HT-29 (cell line): ENCODE measurements at places on chromosomes 3 and 15. TPM values are rescaled to one million over a fixed set of nuclear protein-coding genes. Genes with fewer than 3 reads are reported as not detected.
A peak's percentile ranks its signal among the peaks of the same experiment; 100 is the strongest.

DNA sequence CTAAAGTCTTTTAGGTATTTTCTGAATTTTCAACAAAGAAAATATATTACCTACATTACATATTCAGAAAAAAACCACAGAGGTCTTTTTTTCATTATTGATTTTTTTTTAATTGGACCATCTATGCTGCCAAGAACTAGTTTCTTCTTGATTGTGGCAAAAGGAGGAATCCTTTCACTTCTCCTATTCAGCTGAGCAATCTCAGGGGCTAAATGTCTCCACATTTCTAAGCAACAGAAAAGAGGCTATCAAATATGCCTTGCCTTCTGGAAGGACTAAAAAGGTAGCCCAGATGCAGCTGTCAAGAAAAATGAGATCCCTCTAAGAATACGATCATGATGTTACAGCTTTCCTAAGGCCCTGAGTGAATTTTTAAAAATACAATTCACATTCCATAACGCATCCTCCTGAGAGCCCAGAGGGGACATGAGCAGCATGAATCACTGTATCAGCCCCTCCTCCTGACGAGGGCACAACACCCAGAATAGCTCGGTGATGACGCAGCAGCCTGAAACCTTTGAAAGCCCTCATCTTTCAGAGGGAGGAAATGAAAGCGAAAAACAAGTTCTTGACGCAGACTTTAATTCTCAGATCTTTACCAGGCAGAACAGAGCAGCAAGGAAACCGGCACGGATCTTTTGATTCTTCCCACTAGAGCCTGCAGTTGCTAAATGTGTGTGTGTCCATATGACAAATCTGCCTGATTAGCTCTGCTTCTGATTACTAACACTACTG is 24.6 kb downstream of the RUBCN start:
- peak; percentile 87 for DNase-seq

GRCh38 chr3:121165397-121165837 is 257.4 kb downstream of the STXBP5L start:
- DNase-seq, result peak; percentile 90

DNA sequence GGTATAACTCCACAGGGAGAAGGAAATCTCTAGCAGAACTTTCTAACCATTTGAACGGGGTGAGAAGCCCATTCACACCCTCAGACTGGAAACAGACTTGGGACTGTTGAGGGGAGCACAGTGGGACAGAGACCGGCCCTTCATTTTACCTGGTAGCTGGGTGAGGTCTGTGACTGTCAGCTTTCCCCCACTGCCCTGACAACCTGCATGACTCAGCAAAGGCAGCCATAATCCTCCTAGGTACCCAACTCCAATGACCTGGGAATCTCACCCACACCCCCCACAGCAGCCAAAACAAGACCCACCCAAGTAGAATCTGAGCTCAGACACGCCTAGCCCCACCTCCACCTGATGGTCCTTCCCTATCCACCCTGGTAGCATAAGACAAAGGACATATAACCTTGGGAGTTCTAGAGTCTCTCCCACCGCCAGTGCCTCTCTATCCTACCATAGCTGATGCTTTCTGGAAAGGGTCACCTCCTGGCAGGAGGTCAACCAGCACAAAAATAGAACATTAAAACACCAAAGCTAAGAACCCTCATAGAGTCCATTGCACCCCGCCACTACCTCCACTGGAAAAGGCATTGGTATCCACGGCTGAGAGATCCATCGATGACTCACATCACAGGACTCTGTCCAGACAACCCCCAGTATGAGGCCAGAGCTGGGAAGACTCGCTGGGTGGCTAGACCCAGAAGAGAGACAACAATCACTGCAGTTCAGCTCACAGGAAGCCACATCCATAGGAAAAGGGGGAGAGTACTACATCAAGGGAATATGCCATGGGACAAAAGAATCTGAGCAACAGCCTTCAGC is 28.0 kb downstream of the SENP7 start:
- no peak for DNase-seq

- DNase-seq, result no peak
These were observed 44.4 kb downstream of the ANXA2 start for GRCh38 chr15:60353245-60353920.

DNA sequence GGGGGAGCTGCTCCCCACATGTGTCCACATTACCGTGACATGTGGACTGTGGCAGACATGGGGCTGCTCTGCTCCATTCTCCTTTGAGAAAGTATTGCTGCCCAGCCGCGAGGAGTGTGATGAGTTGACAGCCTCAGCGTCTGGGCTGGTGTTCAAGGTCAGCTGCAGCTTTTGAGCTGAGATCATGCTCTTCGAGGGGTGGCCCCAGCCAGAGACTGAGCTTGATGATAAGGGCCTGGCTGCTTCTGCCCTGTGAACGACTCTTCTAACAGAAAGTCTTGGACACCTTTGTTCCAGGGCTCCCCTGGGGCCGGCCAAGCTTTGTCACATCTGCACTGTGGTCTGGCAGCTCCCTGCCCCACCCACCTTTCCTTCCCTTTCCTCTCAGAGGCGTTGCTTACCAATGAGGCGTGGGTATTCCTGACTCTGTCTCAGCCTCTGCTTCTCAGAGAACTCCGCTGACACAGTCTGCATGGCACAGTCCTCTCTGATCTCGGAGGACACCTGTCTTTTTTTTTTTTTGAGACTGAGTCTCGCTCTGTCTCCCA is 86.6 kb downstream of the CHRD start:
- peak; percentile 30 for DNase-seq

DNA sequence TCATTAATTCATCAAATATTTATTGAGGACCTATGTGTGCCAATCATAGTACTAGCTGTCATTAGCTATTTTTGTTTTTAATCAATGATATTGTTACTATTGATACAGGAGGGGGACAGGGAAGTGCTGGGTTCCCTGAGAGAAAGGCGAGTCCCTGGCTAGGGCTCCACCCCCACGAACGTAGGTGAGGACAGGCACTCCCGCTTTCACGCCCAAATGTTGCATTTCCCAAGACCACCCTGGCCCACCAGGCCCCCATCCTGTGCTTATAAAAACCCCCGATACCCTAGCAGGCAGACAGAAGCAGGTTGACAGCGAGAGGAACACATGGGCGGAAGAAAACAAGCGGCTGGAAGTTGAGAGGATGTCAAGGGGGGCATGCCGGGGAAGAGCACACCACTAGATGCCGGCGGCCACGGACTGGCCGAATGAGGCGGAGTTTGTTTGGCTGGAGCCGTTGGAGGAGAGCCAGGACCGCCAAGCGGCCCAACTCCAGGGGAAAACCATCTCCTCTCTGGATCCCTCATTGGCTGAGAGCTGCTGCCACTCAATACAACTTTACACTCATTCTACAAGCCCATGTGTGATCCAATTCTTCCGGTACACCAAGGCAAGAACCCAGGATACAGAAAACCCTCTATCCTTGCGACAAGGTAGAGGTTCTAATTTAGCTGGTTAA is 798.7 kb upstream of the SEMA6D start:
- DNase-seq, result no peak

- DNase-seq, result peak; percentile 9
These were observed 50.3 kb downstream of the FBLN2 start for GRCh38 chr3:13598926-13599886.

- DNase-seq, result peak; percentile 77
These were observed 30.4 kb downstream of the NXPE3 start for GRCh38 chr3:101809178-101810021.

DNA sequence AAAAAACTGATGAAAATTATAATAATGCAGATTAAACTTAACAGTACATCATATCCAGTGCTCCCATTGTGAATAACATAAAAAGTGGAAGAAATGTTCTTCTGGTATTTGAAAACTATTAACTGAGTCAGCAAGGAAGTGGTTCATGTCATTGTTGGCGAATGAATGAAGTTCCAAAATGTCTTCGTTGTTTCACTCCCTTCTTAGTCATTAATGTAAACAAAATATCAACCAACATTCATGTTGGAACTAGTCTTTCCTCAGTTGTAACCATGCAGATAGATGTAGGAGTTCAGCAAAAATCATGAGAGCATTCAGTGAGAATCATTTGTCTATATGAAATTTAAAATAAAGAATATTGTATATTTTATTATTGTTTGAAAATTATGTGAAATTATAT is 44.1 kb upstream of the ICE2 start:
- no peak for DNase-seq

GRCh38 chr15:75809986-75810750 is 33.1 kb upstream of the UBE2Q2 start:
- peak; percentile 76 for DNase-seq

COL6A5 gene
- not detected in 2 replicates for total RNA-seq

IL5RA gene
- not detected in 2 replicates for total RNA-seq

NXPE3 gene
- total RNA-seq, result 1.5 and 3.3 TPM in 2 replicates

CISH gene
- total RNA-seq, result 0.43 and 0.73 TPM in 2 replicates
